ENCODE measurements at places on chromosomes 1 and 21.

- no peak for DNase-seq
These were observed 63.3 kb downstream of the AK4 start for GRCh38 chr1:65211331-65211730.

GRCh38 chr21:31176080-31176551 is 137.8 kb upstream of the KRTAP19-8 start:
- DNase-seq: no peak

DNA sequence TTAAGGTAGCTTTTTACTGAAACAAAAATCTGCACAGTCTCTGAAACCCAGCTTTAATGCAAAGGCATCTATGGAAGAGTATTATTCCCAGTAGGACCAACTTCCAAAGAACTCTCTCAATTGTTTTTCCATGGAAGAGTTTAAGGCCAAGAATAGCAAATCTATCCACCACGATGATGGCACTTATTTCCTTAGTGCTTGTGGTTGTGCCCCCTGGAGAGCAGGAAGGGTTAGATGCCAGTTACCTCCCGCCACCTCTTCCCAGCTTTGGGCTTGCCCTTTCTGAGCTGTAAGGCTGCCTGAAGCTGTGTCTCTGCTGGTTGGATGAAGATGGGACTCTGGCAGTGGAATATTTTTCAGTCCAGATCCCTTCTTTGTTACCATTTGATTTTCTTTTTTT is 4.8 kb upstream of the ATP1A1 start:
- DNase-seq: no peak

DNA sequence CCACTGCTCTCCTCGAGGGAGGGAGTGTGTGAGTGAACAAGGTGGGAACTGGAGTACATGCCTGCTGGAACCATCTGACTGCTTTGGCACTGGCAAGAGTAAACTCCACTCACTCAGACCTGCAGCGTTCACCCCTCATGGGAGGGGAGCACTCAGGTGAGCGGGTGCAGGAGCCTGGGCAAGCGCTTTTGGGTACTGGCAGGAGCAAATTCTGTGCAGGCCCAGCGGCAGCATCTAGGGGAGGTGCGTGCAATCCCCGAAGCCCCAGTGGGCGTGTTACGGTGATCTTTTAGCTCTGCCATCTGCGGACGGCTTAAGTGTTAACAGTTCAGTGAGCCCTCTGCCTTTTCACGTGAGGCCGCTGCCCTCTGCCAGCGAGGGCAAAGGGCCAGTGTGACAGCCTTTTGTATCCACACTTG is 127.4 kb downstream of the PATJ start:
- DNase-seq: no peak

DNA sequence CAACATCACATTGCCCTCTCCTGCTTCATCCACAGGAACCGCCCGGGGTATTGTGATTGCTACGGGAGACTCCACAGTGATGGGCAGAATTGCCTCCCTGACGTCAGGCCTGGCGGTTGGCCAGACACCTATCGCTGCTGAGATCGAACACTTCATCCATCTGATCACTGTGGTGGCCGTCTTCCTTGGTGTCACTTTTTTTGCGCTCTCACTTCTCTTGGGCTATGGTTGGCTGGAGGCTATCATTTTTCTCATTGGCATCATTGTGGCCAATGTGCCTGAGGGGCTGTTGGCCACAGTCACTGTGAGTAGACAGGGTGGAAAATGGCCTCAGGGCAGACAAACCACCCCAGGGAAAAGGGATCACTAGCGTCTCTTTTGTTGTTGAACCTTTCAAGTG is 12.7 kb downstream of the ATP1A4 start:
- DNase-seq: no peak

- DNase-seq: no peak
These were observed 6.0 kb upstream of the MAP1LC3C start for GRCh38 chr1:242004751-242005495.

- peak; percentile 26 for DNase-seq
These were observed 41.5 kb upstream of the MRPS6 start for GRCh38 chr21:34031835-34032370.

GRCh38 chr1:60415696-60416095 is 342.1 kb upstream of the C1orf87 start:
- DNase-seq: no peak

- no peak for DNase-seq
These were observed 180.8 kb downstream of the BRINP2 start for GRCh38 chr1:177351361-177352108.

DNA sequence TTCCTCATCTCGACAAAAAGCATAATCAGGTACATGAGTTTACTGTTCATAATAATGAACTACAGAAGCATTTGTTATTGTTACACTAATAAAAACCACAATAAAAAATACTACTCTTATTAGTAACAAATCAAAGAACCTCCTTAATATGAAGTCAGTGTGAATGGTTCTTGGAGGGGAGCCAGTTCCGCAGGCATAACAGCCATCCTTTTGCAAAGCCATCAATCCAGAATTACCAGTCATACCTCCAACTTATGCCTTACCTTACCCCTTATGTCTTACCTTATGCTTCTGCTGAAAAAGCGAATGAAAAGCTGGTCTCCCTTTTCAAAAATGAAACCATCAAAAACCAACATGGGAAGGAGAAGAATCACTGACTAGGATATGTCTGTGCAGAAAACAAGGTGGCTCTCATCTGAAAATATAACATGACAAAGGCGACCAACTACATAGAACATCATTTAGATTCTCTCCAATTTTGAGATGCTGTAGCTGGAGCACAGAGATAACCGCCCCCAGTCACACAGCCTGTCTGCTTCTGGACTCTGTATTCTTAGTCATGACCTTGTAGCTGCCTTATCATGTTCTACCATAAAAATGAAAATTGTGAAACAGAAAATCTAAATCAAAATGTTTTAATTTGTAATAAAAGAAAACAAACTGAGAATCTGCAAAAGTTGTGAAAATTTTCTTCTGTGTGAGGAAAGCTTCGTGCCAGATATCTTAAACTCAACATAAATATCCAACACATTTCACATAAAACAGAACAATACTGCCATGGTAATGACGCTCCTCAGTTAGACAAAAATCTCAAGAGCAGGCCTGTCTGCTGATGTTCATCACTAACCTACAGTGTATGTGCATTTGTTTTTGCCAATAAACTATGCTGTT is 438.2 kb downstream of the SMYD3 start:
- DNase-seq: no peak

- DNase-seq: no peak
These were observed 554 bp downstream of the EVA1C start for GRCh38 chr21:32413015-32413504.

GRCh38 chr1:29416267-29417146 is 180.2 kb downstream of the PTPRU start:
- no peak for DNase-seq

GRCh38 chr1:111961773-111962565 is 27.5 kb downstream of the KCND3 start:
- no peak for DNase-seq

DNA sequence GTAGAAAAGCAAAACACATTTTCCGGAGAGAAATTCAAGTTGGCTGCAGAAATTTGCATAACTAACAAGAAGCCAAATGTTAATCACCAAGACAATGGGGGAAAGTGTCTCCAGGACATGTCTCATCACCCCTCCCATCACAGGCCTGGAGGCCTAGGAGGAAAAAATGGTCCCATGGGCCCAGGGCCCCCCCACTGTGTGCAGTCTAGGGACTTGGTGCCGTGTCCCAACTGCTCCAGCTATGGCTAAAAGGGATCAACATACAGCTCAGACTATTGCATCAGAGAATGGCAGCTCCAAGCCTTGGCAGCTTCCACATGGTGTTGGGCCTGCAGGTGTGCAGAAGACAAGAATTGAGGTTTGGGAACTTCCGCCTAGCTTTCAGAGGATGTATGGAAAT is 138.2 kb downstream of the USH2A start:
- no peak for DNase-seq

DNA sequence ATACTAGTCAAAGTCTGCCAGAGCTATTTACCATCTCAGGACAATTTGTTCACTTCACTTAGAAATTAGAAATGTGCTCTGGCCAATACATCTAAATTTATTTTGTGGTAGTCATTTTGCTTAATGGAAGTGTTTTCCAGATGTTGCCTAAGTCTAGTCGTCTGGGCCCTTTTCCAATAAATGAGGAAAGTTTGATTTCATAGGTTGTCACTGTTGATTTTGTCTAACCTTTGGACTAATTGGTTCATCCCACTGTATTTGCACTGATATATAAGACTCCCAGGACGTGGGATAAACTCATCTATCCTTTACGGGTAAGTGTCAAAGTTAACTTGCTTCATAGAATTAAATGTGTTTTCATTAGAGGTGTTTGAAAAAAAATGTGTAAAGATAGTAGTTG is 79.1 kb downstream of the TPR start:
- no peak for DNase-seq

DNA sequence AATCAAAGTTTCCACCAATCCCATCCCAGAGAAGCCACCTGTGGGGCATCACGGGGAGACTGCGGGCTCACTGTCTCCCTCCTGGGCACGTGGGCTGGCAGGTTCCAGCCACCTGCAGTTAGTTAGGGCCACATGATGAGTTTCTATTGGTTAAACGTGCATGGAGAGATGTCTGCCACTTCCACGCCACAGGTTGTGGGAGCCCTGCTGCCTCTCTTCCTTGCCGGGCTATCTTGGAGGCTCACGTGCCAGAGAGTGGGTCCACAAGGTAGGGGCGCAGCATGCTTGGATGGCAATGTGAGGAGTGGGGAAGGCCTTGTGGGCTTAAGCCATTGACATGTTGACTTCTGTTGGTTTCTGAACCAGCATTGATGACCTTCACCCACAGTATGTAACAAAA is 3.5 kb downstream of the KRTAP10-7 start:
- DNase-seq: no peak

- DNase-seq: no peak
These were observed 29.6 kb downstream of the CLCA1 start for GRCh38 chr1:86498281-86498680.

- DNase-seq: peak; percentile 77
These were observed 46.3 kb downstream of the UMODL1 start for GRCh38 chr21:42117229-42117966.

DNA sequence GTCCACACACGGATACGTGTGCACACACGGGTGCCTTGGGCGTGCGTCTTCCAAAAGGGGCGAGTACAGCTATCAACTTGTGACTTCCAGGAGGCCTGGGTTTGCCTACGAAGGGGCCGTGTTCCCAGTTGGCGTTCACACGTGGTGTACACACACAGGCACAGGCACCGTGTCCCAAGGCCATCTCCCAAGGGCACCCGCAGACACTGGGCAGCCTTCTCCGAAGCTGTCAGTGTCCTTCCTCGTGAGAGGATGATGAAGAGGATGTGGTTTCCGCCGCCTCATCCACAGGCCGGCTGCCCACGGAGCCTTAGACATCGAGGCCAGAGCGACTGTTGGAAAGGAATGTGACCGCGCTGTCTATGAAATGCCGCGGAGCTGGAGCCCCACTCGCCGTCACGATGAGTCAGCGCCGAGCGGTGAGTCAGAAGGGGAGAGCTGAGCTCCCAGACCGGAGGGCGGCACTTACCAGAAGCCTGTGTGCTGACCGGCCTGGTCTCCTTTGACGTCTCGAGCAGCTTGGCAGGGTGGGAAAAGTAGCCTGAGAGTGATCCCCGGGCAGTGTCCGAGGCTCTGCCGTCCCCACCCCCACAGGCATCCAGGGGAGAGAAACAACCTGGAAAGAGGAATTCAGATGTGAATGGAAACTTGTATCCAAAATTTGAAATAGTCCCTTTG is 141.4 kb upstream of the ARHGEF16 start:
- DNase-seq: peak; percentile 78

GRCh38 chr1:55589671-55590297 is 374.6 kb upstream of the USP24 start:
- no peak for DNase-seq

- DNase-seq: peak; percentile 23
These were observed 93.0 kb upstream of the TENT5C start for GRCh38 chr1:117512728-117513321.

DNA sequence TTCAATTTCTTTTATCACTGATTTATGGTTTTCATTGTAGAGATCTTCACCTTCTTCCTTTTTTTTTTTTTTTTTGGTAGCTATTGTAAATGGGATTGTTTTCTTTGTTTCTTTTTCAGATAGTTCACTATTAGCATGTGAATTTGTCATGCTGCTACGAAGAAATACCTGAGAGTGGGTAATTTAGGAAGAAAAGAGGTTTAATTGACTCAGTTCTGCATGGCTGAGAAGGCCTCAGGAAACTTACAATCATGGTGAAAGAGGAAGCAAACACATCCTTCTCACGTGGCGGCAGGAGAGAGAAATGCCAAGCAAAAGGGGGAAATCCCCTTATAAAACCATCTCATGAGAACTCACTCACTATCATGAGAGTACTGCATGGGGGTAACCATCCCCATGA is 66.4 kb downstream of the DAB1 start:
- no peak for DNase-seq

DNA sequence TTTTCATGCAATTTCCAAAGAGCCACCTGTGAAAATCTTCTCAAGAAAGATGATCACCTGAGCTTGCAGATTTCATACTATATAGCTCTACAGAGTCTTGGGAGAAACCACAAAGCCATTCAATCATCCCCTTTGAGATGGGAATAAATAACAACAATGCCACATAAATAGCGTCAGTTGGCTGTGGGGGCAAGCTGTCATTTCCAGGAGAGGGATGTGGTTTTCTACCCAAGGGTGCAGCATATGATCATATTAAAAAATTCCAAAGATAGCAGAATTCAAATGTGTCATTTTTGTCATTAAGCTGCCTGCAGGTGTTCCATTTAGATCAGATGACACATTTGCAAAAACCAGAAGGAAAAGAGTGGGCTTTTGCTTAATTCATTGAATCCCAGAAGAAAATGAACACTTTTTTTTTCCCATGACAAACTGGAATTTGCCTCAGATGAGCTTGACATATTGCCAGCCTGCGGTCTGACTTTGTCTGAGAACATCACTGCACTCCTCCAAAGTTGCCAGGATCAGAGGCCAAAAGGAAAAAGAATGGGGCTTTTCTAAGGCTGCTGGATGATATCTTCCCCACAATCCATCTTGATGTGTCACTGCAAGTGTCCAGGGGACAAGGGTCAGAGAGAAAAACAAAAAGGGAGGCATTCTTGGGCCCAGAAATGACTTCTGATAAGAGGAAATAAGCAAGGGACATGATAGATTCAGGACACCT is 314.1 kb upstream of the USP25 start:
- no peak for DNase-seq

DNA sequence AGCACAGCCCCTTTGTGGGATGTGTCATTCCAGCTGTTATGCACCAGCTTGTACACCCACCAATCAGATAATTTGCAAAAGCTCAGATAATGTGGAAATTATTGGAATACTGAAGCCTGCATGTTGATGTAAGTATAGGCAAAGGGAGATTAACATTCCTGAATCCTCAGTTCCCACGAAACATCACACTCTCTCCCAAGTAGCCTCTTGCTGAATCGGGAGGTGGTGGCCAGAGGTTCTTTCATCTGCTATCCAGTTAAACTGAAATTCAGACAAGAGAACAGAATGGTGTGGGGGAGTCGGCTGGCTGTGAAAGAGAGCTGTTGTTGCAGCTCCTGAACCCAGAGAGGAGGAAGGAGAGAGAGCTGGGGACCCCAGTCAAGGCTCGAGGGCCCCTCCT is 170.9 kb downstream of the ZBTB18 start:
- no peak for DNase-seq

- DNase-seq: no peak
These were observed 23.3 kb downstream of the RIMKLA start for GRCh38 chr1:42403880-42404400.

- no peak for DNase-seq
These were observed 221.2 kb downstream of the CACNA1E start for GRCh38 chr1:181704546-181704945.
